Neuronal stem cell (in vitro differentiated cells): ENCODE measurements at places on chromosomes 3 and 15.

DNA sequence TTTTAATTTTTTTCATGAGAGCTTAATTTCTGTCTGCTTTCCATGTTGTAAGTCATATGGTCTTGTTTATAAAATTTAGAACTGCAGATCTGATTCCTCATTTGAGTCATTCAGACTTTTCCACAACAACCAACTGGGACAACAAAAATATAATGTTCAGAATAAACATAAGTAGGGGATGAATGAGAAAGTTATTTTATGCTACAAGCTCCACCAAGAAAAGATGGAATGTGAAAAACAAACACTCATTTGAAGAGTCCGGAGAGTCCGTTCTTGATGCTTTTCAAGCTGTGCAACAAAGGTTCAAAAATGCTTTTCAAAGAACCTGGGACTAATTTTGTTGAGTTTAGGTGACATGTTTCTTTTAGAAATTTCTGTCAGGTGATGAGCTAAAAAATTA, 9.2 kb downstream of the FRMD4B start:
- no peak for DNase-seq

GRCh38 chr3:85781806-85782205, 823.0 kb downstream of the CADM2 start:
- no peak for DNase-seq

DNA sequence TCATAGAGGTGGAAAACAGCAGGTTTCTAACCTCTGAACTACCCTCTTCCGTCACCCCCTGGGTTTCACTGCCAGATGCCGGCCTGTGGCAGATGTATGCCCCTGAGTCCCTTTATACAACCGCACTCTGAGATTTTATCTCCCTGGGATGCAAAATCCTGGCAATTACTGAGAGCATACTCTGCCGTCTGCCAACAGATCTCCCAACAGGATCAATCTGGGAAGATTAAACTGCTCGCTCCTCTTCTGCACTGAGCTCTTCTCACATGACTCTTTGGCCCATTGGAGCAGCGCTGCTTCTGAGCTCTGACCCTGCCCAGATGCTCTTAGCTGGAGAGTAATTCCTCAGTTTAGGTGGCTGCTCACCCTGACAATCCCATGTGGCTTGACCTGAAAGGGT, 133.2 kb downstream of the LIPC start:
- no peak for DNase-seq

- DNase-seq: no peak
Measured at GRCh38 chr3:25513642-25514266, 85.7 kb downstream of the RARB start.

DNA sequence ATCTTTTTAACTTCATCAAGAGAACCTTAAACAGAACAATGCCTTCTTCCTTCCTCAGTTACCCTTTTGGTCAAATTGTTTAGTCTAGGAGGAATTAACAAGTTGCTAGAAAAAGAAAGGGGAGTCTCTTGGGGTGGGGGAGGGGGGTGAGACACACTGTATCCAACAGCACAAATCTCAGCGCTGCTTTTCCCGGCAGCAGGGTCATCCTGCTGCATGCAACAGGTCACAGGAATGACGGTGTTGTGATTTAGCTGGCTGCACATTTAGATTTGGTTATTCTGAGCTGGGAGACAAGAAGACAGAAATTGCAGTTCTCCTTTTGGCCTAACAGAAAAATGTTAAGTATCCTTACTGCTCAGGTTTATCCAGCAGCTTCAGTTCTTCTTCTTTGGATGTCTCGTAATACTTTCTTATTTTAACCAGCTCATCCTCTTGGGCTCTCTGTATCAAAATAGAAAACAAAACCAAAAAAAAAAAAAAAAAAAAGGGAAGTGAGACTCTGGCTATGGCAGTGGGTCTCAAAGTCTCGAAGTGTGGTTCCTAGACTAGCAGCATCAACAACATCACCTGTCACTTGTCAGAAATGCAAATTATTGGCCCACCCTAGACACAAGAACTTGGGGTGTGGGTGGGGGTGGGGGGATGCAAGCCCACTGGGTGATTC, 190.5 kb downstream of the GREM1 start:
- no peak for DNase-seq

- DNase-seq: no peak
Measured at GRCh38 chr15:77606142-77607034, 26.3 kb downstream of the LINGO1 start.

DNA sequence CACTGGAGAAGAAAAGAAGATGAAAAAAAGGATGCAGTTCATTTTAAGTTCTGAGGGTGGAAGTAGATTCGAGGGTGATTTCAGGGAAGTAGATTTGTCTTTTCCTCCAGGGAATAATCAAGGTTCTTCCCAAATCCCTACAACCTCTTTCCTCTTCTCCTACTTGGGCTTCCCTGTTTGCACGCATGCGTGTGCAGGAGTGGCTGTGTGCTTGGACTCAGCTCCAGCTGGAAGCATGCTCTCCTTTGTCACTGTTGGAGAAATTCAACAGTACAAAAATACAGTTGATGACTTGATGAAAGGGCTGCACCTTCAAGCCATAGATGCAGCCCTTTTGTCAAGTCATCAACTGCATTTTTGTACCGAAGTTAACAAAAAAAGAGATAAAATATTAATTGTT, 3.8 kb downstream of the OR5K2 start:
- DNase-seq: no peak

GRCh38 chr15:68553314-68553993, 25.3 kb upstream of the CORO2B start:
- DNase-seq: no peak

GRCh38 chr3:46559091-46559704, 6.9 kb downstream of the LRRC2 start:
- no peak for DNase-seq

DNA sequence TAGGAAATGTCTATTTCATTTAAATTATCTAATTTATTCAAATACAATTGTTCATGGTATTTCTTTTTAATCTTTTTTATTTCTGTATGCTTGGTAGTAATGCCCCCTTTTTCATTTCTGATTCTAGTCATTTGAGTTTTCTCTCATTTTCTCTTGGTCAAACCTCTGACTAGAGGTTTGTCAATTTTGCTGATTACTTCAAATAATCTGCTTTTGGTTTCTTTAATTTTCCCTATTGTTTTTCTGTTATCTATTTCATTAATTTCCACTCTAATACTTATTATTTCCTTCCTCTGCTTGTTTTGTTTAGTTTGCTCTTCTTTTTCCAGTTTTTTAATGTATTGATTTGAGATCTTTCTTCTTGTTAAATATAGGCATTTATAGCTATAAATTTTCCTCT, 12.1 kb downstream of the FSD2 start:
- no peak for DNase-seq

DNA sequence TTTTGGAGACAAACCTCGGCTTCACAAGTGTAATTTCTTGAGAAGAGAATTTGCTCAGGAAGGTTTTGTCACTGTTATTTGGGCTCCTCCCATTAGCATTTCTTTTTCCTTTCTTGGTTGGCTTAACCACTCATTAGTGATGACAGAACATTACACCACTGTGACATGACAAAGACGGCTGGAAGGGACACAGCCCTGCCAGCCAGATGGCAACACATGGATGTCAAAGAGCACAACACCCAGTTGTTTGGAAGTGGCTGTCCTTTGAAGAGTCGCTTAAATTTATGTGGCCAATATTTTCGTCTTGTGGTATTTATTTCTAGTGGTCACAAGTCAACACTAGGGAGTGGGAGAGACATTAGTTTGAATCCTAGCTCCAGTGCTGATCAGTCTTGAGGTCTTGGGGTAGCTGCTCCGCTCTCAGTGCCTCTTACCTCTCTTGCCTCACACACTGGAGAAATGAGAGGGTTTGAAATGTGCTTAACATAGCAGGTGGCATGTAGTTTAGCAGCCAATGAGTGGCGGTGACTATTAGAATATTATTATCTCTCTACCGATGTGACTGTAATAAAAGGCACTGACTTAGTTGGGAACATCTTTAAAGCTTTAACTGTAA, 92.8 kb downstream of the FRMD4B start:
- no peak for DNase-seq

GRCh38 chr3:49786357-49787181, at the start of gene IP6K1:
Gene IP6K1 (minus strand): TSS chr3:49786542. CDS start chr3:49748040, 38,502 bp downstream.
- DNase-seq: peak; percentile 100

DNA sequence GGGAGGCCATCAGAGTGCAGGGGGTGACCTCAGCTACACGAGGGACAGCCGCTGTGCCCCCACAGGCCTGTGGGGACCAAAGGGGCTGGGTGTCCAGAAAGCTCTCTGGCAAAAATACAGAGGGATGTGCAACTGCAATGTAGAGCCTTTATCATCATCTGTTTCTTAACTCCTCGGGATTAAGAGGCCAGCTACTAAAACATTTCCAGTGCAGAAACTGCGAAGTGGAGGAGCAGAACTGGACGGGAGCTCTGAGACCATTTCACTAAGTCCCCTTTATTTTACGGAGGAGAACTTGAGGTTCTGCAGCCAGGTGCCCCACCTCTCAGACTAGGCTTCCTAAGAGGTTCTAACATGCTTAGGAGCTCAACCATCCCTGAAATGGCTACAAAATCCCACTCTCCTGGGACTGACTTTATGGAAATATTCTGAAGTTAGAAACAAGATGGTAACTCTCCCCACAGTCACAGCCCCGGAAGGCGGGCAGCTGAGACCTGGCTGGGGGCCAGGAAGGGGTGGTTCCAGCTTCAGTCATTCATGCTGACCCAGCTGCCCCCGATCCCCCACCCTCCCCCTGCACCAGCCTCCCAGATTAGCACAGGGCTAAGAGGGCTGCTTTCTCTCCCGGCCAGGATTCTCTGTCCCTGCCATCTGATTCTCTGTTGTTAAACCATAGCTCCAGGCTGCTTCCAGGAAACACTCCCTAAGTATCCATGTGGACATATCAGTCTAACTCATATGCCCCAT, 40.3 kb downstream of the UMPS start:
- DNase-seq: no peak

DNA sequence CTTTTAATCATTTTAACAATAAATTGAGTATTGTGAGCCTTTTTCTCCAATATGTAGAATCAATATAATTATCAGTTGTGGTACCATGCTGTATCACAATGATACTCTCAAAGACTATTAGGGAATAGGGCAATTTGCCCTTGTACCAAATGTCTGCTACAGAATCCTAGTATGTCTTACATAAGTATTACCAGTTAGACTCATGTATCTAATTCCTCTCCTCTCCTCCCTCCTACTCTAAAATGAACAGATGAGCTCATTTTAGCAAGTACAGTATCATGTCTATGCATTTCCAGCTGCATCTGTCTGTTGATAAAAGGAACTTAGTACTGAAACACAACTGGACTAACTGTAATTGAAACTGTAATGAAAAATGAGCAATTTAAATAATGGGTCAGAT, 124.3 kb upstream of the ATP11B start:
- no peak for DNase-seq

GRCh38 chr3:106093616-106094015, 224.8 kb upstream of the CBLB start:
- DNase-seq: no peak

DNA sequence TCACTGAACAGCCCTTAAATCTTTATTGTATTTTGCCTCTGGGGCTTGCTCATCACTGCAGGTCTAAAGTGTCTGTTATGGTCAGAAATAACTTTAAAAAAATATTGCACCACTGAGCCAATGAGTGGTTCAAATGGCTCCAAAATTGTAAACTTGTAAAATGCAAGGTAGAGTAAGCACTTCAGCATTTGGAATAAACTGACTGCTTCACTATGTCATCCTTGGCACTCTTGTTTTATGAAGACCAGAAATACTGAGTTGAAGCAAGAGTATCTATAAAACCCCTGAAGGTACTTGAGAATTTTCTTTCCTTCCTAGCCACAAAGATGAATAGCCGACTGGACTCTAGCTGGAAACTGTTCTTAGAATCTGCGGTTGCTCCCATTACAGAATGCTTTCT, 390.3 kb upstream of the DPH6 start:
- DNase-seq: no peak

- no peak for DNase-seq
Measured at GRCh38 chr15:74400313-74400860, 32.9 kb upstream of the CYP11A1 start.

GRCh38 chr15:32706704-32707103, 11.1 kb upstream of the GREM1 start:
- no peak for DNase-seq

- peak; percentile 72 for DNase-seq
Measured at GRCh38 chr3:44729384-44729910, at the start of gene ZNF501. Gene ZNF501 (plus strand): TSS chr3:44729635. CDS start chr3:44734422, 4,787 bp downstream.

- DNase-seq: no peak
Measured at GRCh38 chr15:79035814-79036213, 54.8 kb downstream of the RASGRF1 start.

GRCh38 chr15:40352281-40352901, 1.6 kb downstream of the PHGR1 start:
- DNase-seq: no peak

DNA sequence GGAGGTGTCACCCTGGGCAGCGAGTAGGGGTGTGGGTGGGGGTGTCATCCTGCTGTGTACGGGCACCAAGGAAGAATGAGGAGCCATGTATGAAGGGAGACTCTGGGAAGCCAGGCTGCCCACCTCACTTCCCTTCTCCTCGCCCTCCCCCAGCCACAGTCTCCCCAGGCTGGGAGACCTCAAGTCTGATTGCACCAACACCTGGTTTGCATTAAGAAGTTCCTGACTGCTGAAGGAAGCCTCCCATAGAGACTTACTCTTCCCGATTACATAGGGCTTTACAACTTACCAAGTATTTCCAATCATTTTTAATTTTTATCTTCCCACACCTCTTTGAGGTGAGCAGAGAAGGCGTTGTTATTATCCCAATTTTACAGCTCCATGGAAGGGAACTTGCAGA, 29.5 kb upstream of the SMAD3 start:
- no peak for DNase-seq

- no peak for DNase-seq
Measured at GRCh38 chr3:73657186-73657585, 32.4 kb upstream of the PDZRN3 start.

DNA sequence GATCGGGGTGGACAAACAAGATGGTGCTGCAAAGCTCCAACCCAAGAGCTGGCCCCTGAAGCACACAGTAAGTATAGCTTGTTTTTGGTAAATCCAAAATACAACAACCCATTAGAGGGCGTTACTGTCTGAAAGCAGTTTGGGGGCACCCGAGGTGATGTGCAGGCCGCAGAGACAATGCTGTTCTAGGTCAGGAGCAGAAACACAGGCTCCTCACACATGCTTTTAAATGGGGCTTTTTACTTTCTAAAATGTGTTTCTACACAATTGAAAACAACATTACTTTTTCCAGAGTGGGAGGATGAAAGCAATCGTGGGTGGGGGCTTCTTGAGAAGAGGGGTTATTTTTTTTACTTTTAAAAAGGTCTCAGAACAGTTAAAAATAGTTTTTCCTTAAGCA, 1029.3 kb upstream of the CFAP20DC start:
- no peak for DNase-seq

DNA sequence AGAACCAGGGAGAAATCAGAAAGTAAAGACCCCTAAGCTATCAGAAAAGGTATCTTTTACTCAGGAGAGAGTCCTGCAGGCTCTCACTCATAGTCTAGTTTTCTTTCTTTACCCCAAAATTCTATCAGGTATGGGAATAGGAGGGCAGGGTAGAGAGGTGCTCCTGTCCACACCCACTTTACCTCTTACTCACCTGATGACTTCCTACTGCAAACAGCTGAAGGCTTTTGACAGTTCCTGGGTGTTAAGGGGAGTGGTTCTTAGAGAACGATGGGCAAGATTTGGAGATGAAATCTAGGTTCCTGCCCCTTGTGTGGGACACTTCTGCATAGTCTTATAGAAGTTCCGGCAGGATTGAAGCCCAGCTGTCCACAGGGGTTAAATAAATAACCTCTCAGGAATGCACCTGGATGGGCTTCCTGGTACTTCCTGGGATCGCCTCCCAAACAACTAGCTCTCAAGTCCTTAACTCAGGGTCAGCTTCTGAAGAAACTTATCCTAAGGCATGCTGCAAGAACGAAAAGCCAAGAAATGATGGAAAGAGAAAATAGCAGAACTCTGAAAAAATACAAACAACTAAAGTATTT, 10.8 kb upstream of the TNFAIP8L3 start:
- DNase-seq: no peak
